ENCODE measurements at places on chromosomes 16 and 17.

GRCh38 chr17:82065638-82066303, at the start of gene DUS1L:
TSS of gene DUS1L (minus strand) at chr17:82065804. CDS start at chr17:82065059, 745 bp downstream.
- DNase-seq: peak; percentile 68

- no peak for DNase-seq
These were observed 4.4 kb upstream of the MED9 start for GRCh38 chr17:17472333-17472920.

DNA sequence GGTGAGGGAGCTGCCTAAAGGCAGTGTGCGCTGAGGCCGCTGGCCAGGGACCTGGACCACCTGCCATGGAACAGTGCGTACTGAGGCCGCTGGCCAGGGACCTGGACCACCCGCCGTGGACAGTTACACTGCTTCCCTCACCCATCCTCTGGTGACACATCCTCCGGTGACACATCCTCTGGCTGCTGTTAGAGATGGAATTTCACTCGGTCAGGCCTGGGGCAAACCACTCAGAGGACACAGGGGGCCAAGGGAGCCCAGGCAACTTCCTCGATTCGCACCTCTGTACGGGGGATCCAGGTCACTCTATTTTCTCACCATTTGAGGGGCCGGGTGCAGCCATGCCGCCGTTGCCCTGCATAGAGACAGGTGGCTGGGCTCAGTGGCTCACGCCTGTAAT, 32.4 kb upstream of the RPTOR start:
- peak; percentile 96 for DNase-seq

DNA sequence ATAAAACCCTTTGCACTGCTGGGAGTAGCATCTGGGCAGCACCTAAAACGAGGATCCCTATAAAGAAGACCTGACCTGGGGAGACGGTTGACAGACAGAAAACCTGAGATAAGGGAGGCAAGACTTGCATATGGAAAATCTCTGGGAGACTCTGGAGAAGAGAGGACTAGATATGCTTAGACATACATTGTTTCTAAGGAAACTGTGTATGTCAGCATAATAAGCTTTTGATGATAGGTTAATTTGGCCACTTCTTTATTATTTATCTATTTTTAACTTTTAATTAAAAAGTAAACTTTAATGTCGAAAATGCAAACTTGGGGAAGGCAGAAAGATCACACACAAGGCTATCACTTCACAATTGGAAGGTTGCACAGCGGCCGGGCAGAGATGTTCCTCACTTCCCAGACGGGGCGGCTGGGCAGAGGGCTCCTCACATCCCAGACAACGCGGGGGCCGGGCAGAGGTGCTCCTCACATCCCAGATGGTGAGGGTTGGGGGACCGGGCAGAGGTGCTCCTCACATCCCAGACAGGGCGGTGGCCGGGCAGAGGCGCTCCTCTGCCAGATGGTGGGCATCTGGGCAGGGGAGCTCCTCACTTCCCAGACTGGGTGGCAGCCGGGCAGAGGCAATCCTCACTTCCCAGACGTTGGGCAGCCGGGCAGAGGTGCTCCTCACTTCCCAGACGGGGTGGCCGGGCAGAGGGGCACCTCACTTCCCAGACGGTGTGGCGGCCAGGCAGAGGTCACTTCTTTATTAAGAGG, 64.3 kb upstream of the HS3ST3A1 start:
- DNase-seq: no peak

GRCh38 chr17:40290629-40291280, 3.1 kb downstream of the CDC6 start:
- peak; percentile 89 for DNase-seq

DNA sequence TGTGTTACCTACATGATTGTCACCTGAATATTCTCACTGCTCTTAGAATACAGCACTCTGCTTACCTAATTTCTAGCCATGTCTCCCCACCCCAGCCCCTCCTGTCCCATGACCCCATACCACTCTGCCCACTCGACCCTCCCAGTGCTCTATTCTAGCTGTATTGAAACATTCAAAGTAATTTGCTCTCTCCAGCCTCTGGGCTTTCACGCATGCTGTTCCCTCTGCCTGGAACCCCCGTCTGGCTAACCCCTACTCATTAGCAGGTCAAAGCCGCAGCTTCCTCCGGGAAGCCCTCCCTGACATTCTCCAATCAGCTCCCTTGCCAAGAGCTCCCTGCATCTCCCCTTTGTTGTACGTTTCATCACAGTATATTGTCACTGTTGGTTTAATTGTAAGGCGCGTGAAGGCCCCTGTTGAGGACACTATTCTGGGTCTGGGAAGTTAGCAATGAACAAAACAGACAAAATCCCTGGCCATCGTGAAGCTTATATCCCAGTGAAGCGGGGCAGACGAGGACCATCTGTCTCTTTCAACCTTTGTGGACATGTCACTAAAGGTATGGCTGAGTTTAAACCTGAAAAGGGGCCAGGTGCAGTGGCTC, 72.3 kb upstream of the LHX1 start:
- DNase-seq: no peak

Measured in ELR (cell line).